Sciatic nerve (tissue), 2 donors: ENCODE measurements at places on chromosomes 13 and 19. TPM values are rescaled to one million over a fixed set of nuclear protein-coding genes. Genes with fewer than 3 reads are reported as not detected.

The ZNF471 gene
- 22.2 TPM for total RNA-seq

The PRODH2 gene
- not detected for total RNA-seq

The SLC10A2 gene
- total RNA-seq: not detected

The RUBCNL gene
- 7.3 TPM for total RNA-seq

The USE1 gene
- 27.4 TPM for total RNA-seq

The CFD gene
- 405 TPM for total RNA-seq

The PBX4 gene
- 5.1 TPM for total RNA-seq

The TNFSF9 gene
- 0.62 TPM for total RNA-seq

The EBPL gene
- total RNA-seq: 38.9 TPM

The LACC1 gene
- total RNA-seq: 6.4 TPM

The UBE2L5 gene
- 0.22 TPM for total RNA-seq

The FAM216B gene
- not detected for total RNA-seq

The NUDT19 gene
- total RNA-seq: 5.1 TPM

The ZNF560 gene
- not detected for total RNA-seq

The SULT2A1 gene
- not detected for total RNA-seq

The NCAN gene
- total RNA-seq: not detected

The PDE4C gene
- total RNA-seq: 2.1 TPM

The CDX2 gene
- total RNA-seq: not detected

The ALOX5AP gene
- 21.8 TPM for total RNA-seq

The ATP8A2 gene
- 1.2 TPM for total RNA-seq

The HNRNPA1L2 gene
- total RNA-seq: 8.8 TPM

The KCNN4 gene
- total RNA-seq: 3.0 TPM

The ATXN8OS gene
- not detected for total RNA-seq

The GAS6 gene
- 302 TPM for total RNA-seq

The LYPD3 gene
- total RNA-seq: 1.6 TPM

The IGFLR1 gene
- total RNA-seq: 10.8 TPM

The ZNF728 gene
- 4.0 TPM for total RNA-seq

The NEK3 gene
- total RNA-seq: 28.2 TPM

The SYMPK gene
- total RNA-seq: 60.9 TPM
